SK-MEL-5 (cell line): ENCODE measurements at places on chromosomes 16 and 17. TPM values are rescaled to one million over a fixed set of nuclear protein-coding genes. Genes with fewer than 3 reads are reported as not detected.

MYH11 gene
- total RNA-seq, result 0.03 TPM in 1 of 2 replicates, not detected in the other

GRCh38 chr16:52212841-52213240, 334.1 kb downstream of the TOX3 start:
- no peak for DNase-seq

DNA sequence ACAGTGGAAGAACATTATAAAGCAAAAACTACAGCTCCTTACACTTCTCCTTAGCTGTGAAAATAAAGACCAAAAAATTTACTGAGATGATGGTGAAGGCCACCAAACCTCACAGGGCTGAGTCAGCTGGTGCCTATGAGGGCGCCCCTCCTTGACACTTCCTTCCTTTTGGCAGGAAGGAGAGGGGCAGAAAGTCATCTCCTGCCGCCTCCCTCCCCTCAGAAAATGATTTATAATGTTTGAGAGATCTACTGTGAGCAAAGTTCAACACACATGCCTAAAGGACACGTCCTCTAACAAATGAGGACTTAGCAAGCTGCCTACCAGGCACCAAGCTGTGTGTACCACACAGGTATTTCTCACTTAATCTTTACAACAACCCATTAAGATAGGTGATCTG, 245.7 kb downstream of the PRKCA start:
- no peak for DNase-seq

ZNF287 gene
- total RNA-seq, result 5.0 and 6.3 TPM in 2 replicates

- DNase-seq, result no peak
These were observed 26.9 kb downstream of the ADCY9 start for GRCh38 chr16:4089251-4089810.

DNA sequence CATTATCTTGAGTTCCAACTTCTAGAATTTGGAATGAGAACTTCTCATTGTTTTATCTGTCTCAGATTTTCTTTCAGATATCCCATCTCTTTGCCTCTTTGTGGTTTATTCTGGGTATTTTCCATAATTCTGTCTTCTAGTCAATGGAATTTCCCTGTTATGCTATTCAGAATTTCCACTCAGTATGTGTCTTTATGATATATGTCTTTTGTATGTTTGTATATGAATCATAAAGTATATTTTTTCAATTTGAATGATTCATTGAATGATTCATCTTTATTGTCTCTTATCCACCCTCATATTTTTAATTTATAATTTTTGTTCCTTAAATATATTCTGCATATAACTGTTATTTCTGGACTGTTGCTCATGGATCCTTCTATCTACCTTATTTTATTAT, 729.7 kb upstream of the GOT2 start:
- DNase-seq, result no peak

GRCh38 chr16:84214451-84215066, 23.6 kb downstream of the ADAD2 start:
- no peak for DNase-seq

KRTAP3-2 gene
- not detected in 2 replicates for total RNA-seq

GRCh38 chr16:62249069-62249468, 212.8 kb upstream of the CDH8 start:
- DNase-seq, result no peak

DNA sequence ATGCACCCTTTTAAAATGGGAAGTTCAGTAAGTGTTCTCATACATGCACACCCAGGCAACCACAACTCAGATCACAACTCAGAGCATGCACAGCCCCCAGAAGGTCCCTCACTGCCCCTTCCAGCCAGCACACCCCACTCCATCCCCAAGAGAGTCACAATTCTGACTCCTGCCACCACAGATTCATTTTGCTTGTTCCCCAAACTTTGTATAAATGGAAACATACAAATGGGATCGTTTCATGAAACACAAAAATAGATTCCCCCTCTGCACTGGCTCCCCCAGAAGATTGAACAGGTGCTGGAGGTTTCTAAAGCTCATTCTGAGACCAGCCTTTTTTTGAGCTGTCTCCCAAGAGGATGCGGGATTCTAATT, 3.3 kb upstream of the TNFRSF13B start:
- no peak for DNase-seq

BAIAP2 gene
- total RNA-seq, result 26.7 and 33.6 TPM in 2 replicates

GRCh38 chr17:69733171-69734012, 318.9 kb downstream of the MAP2K6 start:
- DNase-seq, result peak; percentile 75

GRCh38 chr16:73387979-73388378, 340.1 kb upstream of the ZFHX3 start:
- DNase-seq, result no peak

DNA sequence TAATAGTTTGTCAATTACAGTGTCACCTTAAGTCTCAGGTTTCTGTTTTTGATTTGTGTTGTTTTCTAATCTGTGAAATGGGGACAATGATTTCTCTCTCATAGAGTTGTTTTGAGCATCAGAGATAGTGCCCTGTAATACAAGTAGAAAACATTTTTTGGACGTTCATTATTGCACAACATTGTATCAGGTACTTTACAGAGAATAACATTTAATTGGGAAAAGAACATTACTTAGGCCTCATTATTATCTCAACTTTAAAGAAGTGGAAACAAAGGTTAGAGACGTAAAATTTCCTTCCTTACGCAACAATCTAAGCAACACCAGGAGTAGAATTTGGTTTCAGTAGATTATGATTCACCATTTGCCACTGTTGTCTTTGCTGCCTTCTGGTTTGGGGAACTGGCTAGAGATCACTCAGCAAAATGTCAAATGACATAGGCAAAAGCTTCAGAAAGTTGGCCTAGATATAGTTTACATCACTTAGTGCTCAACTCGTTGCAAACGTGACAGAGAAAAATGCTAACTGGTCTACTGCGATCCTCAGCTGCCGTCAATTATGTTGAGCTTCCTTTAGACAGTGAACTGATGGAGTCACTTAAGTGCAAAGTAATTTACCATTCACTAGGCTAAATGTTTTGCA, 1026.8 kb downstream of the CDH11 start:
- no peak for DNase-seq

DNAH17 gene
- 0.05 and 0.24 TPM in 2 replicates for total RNA-seq

CD300LF gene
- total RNA-seq, result 0.13 TPM in 1 of 2 replicates, not detected in the other
